Stimulated activated CD8-positive, alpha-beta memory T cell treated with anti-CD3 and anti-CD28 coated beads, Interleukin-15, amount 100 ng/mL, for 48 hours (primary cell): ENCODE measurements at places on chromosomes 13 and 19.
A peak's percentile ranks its signal among the peaks of the same experiment; 100 is the strongest.

- no peak for DNase-seq
Observed at GRCh38 chr19:8127311-8127710, 22.1 kb downstream of the FBN3 start.

- peak; percentile 27 for DNase-seq
Observed at GRCh38 chr19:39212375-39212742, 8.3 kb upstream of the SYCN start.

- DNase-seq: no peak
Observed at GRCh38 chr13:98222816-98223215, 45.7 kb upstream of the RNF113B start.

- DNase-seq: no peak
Observed at GRCh38 chr19:46975925-46976782, 43.5 kb upstream of the NPAS1 start.

- peak; percentile 53 for DNase-seq
Observed at GRCh38 chr19:4229179-4229931, at the start of gene EBI3. EBI3 (plus strand) TSS chr19:4229523; CDS start chr19:4229551, 28 bp downstream.

- no peak for DNase-seq
Observed at GRCh38 chr19:16859626-16860025, 29.2 kb upstream of the F2RL3 start.

DNA sequence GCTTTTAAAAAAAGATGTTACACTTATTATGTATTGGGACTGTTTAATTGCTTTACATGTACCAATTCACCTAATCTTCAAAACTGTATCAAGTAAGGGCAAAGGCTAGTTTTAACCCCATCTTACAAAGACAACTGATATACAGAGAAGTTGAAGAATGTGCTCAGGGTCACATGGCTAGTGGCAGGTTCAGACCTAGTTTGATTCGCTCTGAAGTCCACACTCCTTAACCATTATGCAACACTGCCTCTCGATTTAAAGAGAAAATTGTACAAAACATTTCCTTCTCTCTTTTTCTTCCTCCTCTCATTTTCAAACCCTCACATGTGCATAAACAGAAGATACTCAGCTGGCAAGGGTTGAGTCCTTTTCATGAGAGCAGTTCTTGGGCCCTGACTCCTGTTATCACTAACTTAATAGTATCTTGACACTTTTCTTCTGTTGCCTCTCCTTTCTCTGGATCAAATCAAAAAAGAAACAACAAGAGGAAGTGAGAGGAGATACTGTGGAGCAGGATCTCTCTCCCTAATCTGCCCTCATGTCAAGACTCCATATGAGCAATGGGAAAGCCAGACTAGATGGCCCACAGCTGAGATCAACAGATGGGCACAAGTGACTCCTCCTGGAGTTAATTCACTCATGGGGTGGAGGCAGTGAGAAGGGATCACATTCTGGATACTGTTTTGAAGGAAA, 19.0 kb upstream of the N4BP2L1 start:
- DNase-seq: no peak

DNA sequence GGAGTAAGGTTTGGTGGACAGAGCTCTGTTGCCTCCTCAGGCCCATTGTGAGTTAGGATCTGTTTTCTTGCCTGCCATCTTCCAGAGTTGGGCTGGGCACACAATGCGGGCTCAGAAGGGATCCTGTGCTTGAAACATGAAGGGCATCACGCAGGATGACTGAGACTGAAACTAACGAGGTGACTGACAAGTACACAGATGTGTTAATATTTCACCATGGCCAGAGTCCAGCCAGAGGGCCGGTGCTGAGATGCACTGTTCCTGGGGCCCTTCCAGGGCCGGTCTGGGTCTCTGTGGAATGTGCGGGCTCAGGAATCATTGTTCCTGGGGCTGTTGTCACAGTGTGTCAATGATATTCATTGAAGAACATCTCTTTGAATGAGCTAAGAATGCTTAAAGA, 163.7 kb downstream of the URI1 start:
- no peak for DNase-seq

GRCh38 chr19:34228347-34228746, 26.0 kb upstream of the GARRE1 start:
- no peak for DNase-seq

DNA sequence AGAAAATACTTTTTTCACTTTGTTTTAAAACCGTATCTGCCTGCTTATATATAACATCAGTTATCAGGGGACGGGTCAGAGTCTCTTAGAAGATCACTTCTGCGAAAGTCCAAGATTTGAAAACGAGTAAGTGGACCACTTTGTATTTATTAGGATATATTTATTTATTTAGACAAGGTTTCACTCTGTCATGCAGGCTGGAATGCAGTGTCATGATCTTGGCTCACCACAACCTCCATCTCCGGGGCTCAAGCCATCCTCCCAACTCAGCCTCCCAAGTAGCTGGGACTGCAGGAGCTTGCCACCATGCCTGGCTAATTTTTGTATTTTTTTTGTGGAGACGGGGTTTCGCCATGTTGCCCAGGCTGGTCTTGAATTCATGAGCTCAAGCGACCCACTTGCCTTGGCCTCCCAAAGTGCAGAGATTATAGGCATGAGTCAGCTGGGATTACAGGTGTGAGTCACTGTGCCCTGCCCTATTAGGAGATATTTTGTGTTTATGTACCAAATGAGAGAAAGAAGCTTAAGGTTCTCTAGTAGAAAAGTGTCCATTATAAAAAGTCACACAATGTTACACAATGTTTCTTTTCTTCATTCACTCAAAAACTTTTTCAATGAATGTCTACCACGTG, 39.5 kb downstream of the RASL11A start:
- DNase-seq: no peak

DNA sequence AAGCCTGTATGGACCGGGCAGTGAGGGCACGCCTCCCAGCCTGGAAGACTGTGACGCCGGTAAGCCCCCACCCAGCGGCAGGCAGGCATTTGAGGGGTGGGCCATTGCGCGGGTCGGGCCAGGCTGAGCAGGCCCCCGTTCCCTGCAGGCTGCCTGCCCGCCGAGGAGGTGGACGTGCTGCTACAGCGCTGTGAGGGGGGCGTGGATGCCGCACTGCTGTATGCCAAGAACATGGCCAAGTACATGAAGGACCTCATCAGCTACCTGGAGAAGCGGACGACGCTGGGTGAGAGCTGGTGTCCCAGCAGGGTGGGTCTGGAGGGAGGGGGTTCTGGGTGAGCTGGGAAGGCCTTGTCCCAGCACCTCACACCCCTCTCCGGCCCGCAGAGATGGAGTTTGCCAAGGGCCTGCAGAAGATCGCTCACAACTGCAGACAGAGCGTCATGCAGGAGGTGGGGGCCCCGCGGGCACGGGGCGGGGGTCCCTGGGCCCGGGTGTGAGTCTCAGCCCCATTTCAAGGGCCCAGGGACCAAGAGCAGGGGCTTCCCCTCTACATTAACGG, 7.1 kb downstream of the ARHGAP45 start:
- DNase-seq: no peak
